ENCODE measurements at places on chromosomes 2 and 18.

DNA sequence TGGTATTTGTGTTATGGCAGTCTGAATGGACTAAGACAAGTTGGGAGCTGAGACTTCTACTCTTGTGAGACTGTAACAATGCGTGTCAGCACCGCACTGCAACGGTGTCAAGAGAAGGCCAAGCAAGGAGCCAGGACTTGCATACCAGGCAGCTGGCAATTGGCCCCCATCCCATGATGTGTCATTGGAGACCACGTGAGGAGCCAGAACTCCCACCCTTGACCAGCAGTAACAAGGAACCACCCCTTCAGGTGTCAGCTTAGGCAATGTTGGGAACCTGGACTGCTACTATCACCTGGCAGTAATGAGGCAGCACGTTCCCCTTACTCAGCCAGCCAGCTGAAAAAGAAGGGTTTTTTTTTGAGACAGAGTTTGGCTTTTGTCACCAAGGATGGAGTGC is 32.7 kb upstream of the AGFG1 start:
- H3K27ac ChIP-seq: no peak overlapping the region
- no peaks in the 10 kb centered on the region for H3K36me3 ChIP-seq
- H3K4me1 ChIP-seq: no peaks in the 10 kb centered on the region
- H3K4me3 ChIP-seq: no peak overlapping the region
- DNase-seq: no peak

DNA sequence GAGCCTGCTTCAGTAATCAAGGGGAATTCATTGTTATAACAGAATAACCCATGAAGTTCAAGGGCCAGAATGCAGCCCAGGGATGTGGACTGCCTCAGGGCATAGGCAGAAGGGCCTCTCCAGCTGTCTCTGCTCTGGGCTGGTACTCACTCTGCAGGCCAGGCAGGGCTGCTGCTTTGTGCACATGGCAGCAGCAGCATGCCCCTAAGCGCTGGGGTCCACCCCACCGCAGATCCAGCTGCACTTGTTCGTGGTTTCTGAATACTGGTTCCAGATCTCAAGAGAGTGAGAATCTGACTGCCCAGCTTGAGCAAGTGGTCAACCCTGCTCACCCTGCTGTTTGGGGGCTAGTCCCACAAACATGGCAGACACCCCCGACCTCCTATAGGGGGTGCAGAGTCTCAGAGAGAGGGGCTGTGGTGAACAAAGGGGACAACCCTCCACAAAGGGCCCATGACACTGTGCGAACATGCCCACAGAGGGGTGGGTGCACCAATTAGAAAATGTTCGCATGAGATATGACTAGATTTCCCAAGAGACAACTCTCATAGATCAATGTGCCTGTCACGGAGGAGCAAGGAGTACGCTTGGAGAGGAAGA is 87.3 kb downstream of the ACTR3 start:
- H3K4me3 ChIP-seq: no peak overlapping the region
- H3K36me3 ChIP-seq: no peaks in the 10 kb centered on the region
- H3K4me1 ChIP-seq: peaks cover 28% of the 10 kb centered on the region
- no peaks in the 10 kb centered on the region for H3K27me3 ChIP-seq

DNA sequence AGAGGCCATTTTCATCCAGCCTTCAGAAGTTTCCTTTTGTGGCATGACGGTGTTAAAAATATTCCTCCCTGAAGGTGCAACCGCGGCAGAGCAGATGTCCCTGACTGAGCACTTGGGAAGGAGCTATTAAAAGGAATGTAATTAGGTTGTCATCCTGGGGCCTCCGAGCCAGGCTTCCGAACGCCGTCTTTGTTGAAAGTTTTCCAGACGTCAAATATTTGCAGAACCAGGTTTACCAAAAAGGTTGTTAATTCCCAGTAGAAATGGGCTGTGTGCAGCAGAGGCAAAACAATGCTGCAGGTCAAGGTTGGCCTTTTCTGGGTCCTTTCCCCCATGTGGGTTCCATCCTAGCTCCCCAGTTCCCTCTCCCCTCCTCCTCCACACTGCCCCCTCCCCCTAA is 110.0 kb upstream of the STPG4 start:
- no peaks in the 10 kb centered on the region for H3K36me3 ChIP-seq
- H3K27ac ChIP-seq: no peak overlapping the region
- no peaks in the 10 kb centered on the region for H3K27me3 ChIP-seq
- DNase-seq: no peak

- peak overlapping the region; percentile 89 for H3K27ac ChIP-seq
- H3K27me3 ChIP-seq: no peaks in the 10 kb centered on the region
- H3K4me1 ChIP-seq: peaks cover 45% of the 10 kb centered on the region
- no peak for DNase-seq
Measured at GRCh38 chr2:20107352-20107751, 55.9 kb upstream of the LAPTM4A start.

GRCh38 chr2:219309278-219309677 is at the start of gene PTPRN:
PTPRN (minus strand) TSS chr2:219309401; CDS start chr2:219309332, 69 bp downstream.
- peaks cover 36% of the 10 kb centered on the region for H3K27me3 ChIP-seq
- no peak within 1 kb of the TSS for H3K27ac ChIP-seq
- H3K36me3 ChIP-seq: no peaks in the 10 kb centered on the region

GRCh38 chr2:105647731-105648130 is 97.0 kb upstream of the NCK2 start:
- H3K27me3 ChIP-seq: peaks cover 69% of the 10 kb centered on the region
- H3K4me3 ChIP-seq: no peak overlapping the region
- DNase-seq: no peak
- H3K36me3 ChIP-seq: no peaks in the 10 kb centered on the region

- H3K4me3 ChIP-seq: no peak overlapping the region
- H3K36me3 ChIP-seq: peaks cover 21% of the 10 kb centered on the region
- H3K27ac ChIP-seq: no peak overlapping the region
Measured at GRCh38 chr18:63346031-63346430, 21.0 kb downstream of the KDSR start.
